ENCODE measurements at places on chromosomes 1 and 21.

DNA sequence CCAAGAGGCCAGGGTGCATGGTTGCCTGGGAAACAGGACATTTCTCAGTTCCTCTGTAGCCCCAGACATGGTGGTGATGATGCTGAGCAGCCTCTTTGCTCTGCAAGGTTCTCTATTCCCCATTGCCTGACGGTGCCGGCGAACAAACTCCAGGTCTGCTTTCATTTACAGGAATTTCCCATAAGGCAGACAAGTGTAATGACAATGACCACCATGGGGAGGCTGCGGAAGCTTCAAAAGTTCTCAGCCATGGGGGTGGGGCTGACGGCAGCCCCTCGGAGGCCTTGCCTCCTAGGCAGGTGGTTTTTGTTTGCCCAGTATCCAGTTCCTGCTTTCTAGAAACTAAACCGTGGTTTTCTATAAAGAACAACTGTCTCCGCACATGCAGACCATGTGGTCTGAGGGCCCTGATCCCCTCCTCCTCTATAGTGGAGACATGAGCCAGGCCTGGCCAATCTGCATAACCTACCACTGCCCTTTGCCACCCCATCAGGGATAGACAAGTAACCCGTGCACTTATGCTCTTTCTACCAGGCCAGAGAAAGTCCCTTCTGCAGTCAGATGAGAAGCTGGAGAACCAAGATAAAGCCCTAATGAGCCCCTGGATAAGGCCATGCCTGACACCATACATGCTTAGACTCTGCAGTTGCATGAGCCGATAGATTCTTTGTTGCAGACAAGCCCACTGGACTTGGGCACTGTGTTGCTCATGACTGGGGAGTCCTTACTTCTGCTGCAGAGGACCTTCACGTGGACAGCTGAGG lies 54.1 kb downstream of the LDLRAD2 start:
- no peak for DNase-seq

- DNase-seq: no peak
Measured at GRCh38 chr1:214310777-214311690, 30.1 kb downstream of the SMYD2 start.

DNA sequence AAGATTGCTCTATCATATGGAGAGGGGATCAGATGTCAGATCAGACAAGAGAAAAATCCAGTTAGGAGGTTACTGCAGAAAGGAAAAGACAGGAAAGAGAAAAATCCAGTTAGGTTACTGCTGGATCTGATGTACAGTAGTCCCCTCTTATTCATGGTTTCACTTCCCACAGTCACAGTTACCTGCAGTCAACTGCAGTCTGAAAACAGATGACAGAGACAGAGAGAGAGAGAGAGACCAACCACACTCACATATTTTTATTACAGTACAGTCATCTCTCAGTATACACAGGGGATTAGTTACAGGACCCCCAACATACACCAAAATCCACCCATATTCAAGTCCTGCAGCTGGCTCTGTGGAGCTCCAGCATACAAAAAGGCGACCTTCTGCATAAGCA lies 29.3 kb downstream of the NUP133 start:
- no peak for DNase-seq

GRCh38 chr1:203278082-203278884 lies 27.0 kb upstream of the BTG2 start:
- peak; percentile 57 for DNase-seq

DNA sequence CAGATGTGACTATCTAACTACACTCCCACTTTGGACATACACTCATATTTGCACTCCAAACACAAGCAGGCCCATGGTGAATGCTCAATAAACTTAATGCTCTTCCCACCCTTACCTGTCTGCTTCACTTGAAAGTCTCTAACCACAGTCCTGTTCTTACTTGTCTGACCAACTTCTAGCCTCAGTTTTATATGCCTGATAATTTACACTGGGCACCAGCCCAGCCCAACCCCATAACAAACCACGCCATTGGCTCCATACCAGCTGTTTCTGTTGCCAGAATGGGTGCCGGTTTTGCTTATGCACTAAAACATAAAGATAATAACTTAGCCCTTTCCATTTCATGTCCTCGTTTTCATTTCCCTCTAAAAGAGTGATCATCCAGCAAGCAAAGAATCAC lies 395.4 kb downstream of the NTNG1 start:
- no peak for DNase-seq

GRCh38 chr21:43339668-43340067 lies 87.3 kb downstream of the SIK1 start:
- DNase-seq: no peak

- DNase-seq: no peak
Measured at GRCh38 chr1:173454966-173455524, 22.1 kb upstream of the PRDX6 start.

GRCh38 chr21:37546299-37546908 lies 179.8 kb downstream of the DYRK1A start:
- no peak for DNase-seq

GRCh38 chr1:226349801-226350518 lies 41.0 kb upstream of the LIN9 start:
- DNase-seq: no peak

GRCh38 chr21:41068967-41069642 lies 98.9 kb upstream of the BACE2 start:
- DNase-seq: peak; percentile 63

DNA sequence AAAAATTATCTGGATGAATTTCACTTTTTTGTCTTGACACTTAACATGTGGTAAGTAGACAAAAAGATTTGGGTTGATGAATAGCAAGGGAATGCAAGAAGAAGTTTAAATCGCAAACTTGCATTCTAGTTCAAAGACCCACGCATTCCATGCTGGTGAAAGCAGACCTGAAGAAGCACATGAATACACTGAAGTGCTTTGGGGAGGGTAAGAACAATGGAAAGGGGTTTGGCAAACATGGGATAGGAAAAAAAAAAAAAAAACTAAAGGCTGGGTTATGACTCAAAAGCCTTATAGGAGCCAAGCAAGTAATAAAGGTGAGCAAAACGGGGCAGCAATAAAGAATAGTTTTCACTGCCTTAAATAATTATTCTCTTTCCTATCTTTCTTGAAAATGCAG lies 450.2 kb downstream of the LMO4 start:
- DNase-seq: no peak

- DNase-seq: peak; percentile 76
Measured at GRCh38 chr1:84442256-84442655, 36.8 kb upstream of the RPF1 start.

- peak; percentile 35 for DNase-seq
Measured at GRCh38 chr1:25802915-25803314, 2.9 kb downstream of the SELENON start.

DNA sequence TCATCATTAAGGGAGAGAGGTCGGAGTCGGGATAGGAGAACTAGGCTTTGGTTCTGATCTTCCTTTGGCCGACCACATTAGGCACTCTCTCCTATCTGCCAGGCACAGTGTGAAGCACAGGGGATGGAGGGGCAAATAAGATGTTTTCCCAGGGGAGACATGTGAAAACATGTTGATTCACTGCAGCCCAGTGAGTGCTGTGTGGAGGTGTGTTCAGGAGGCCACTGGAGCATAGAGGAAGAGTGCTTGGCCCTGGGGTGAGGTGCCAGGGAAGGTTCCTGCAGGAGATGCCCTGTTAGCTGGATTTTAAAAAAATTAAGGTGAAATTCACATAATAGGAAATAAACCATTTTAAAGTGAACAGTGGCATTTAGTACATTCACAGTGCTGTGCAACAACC lies 3.7 kb downstream of the VANGL2 start:
- DNase-seq: no peak

DNA sequence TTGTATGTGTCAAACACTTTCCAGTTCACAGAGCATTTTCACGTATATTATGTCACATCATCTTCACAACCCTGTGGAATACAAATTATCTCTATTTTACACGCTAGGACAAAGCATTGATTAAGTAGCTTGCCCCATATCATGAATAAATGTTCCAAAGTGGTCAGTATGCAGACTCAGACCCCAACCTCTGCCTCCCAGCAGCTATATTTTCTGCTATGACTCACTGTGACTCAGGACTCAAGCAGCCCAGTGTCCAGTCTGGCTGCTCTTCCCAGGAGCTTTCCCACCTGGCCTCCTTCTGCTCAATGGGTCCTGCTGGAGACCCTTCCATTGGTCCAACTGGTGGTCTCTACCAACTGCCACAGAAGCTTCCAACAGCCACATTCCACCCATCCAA lies 56.0 kb upstream of the RAP1A start:
- no peak for DNase-seq

DNA sequence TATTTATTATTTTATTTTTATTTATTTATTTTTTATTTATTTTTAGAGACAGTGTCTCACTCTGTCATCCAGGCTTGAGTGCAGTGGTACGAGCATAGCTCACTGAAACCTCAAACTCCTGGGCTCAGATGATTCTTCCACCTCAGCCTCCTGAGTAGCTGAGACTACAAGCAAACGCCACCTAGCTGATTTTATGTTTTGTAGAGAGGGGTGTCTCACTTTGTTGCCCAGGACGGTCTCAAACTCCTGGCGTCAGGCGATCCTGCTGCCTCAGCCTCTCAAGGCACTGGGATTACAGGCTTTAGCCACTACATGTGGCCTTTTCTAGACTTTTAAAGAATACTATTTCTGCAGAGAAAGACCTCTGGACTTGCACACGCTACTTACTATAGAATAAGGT lies 61.3 kb upstream of the C1orf53 start:
- no peak for DNase-seq

- DNase-seq: peak; percentile 65
Measured at GRCh38 chr1:24364975-24365678, 46.0 kb downstream of the GRHL3 start.

GRCh38 chr1:29632806-29633615 lies 396.7 kb downstream of the PTPRU start:
- no peak for DNase-seq

DNA sequence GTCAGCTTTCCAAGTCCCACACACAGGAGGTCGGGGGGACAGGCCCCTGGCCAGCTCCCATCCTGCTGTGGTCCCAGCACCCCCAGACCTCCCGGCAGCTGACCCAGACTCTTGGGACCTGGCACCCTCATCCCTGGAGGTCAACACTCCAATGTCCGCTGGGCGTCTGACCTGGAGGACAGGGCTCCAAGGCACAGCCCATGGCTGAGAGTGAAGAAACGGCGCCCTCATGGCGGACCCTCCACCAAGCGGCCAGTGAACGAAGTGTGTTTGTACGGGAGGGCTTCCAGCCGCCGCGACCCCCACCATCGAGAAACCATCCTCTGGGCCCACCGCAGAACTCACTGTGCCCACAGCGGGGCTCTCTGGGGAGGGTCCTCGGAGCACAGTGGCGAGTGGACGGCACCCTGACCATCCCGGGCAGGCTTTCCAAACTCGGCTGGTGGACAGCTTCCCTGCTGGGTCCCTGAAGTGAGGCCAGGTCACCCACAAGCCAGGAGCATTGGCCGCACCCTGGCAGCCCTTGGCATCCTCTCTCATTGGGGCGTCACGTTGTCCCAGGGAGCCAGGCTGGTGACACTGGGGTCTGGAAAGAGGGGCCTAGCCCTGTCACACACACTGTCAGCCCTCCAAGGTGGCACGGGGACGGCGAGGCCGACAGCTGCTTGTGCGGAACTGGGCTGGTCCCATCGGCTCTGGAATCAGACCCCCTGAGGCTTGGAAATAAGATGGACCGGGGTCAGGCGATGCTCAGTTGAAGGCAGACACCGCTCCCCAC lies 47.8 kb upstream of the COL6A2 start:
- DNase-seq: no peak

DNA sequence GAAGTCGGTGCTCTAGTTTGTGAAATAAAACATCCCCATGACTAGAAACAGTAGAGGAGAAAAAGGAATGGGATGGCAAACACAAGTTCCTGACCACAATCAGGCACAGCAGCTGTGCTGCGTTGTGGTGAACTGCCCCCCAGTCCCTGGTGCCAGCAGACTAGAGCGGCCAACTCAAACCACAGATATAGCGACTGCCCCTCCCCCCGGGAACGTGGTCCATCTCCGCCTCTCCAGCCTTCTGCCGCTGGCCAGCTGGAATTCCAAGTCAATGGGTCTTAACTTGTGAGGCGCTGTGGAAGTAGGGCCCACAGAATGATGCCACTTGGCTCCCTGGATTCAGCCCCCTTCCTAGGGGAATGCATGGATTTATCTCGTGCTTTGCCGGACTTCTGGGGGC lies 41.6 kb upstream of the ZNF678 start:
- DNase-seq: no peak

DNA sequence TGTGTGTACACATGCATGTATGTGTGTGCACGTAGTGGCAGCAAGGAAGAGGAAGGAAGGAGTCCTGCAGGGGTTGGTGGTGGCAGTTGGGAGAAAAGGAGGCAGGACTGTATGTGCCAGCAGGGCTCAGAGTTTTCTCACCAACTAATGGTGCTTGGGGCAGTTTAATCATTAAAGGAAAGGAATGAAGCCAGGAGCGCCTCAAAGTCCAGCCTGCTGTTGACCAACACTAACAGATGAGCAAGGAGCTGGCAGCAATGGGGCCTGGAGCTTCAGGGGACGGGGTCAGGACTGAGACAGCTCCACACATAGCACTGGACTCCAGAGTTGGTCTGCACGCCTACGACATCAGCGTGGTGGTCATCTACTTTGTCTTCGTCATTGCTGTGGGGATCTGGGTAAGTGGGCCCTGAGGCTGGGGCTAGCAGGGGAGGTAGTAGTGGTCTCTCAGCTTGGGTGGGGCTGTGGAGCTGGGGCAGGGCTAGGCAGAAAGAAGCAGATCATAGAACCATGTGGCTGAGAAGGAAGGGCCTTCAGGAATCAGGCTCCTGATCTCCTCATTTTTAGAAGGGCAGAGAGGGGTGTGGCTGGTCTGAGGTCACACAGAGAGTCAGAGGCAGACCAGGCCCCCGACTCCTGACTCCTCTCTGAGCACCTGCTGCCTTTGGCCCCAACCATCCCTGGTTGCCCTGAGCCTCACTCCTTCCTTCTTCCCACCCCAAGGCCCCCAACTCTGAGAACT lies at the start of gene SLC5A9:
SLC5A9 (plus strand) TSS at position 216 of the 742 bp plus-strand sequence; CDS start at position 237, 21 bp downstream.
- no peak for DNase-seq

DNA sequence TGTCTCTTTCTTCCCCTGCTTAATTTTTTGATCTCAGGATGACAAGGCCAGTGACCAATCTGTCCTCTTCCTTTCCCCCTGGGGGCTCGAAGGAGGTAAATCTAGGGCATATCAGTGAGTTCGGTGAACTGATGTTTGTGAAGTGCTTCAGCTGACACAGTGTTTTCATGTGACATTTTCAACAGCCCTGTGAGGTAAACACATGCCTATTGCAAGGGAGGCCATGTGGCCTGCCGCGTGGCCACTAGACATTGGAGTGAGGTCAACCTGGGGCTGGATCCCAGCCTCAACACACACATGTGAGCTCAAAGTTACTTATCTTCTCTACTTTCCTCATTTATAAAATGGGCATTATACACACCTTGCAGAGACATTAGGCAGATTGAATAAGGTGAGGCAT lies 126.3 kb downstream of the PLPP3 start:
- DNase-seq: no peak

GRCh38 chr1:108149796-108150467 lies 50.2 kb downstream of the SLC25A24 start:
- no peak for DNase-seq
